NCI-H187 (cell line): ENCODE measurements at places on chromosomes 4 and X.

GRCh38 chrX:9578083-9578779, 113.4 kb downstream of the TBL1X start:
- no peak for DNase-seq

- DNase-seq = no peak
Observed at GRCh38 chr4:120703908-120704307, 218.6 kb downstream of the PRDM5 start.

DNA sequence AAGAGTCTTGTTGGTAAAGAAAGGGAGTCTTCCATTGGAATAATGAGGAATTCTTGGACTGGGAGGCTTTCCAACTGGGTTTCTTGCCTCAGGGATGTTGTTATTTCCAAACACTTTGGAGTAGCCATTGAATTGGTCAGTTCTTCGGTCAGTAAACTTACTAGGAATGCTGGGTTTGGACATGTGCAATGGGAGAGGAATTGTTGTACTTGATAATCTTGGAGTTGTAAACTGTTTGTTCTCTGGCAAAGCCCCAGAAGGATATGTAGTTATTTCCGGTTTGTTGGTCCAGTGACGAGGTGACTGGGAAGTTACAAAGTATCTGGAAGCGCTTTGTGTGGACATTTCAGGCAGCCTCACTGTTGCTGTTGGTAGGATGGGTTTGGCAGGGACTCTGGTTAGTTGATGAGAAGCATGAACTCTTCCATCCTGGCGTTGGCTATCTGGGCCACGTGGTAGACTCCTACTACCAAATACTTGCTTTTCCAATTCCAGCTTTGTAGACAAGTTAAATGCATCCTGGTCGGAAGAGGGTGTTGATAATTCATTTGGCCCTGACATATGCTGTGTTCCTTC, 25.9 kb downstream of the MXRA5 start:
- no peak for DNase-seq

DNA sequence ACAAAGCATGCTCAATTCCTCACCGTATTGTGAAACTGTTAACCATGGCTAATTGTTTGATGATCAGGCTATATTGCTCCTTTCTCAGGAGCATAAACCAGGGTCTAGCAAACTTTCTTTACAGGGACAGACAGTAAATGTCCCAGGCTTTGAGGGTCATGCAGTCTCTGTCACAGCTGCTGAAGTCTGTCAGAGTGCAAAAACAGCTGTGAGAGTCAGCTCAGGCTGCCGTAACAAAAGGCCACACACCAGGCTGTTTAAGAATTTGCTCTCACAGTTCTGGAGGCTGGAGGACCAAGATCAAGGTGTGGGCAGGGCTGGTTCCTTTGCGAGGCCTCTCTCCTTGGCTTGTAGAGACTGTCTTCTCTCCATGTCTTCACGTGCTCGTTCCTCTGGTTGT, 75.6 kb downstream of the GPR143 start:
- no peak for DNase-seq

DNA sequence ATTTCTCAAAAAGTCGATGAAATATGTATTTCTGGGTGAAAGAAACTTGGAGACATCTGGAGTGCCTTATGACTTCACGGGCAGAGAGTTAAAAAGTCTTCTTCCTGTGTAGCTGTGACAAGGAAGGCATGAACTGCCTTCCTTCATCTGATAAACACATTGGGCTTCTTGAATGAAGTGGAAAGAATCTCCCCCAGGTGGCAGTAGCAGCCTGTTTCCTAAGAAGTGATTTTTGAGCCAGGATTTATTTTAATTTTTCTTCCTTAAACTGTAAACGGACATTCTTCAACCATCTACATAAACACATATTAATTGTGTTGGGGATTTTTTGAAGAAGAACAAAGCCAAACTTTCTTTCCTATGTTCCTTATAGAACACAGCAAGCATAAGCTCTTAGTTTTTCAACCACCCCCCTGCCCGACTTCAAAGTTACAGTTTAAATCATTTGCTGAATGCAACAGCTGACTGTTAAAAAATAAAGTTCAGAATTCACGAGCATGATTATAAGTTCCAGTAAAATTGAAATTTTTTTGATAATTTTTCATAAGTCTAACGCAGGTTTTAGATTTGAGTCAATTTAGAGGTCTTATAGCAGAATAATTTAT, 980 bp upstream of the GIMD1 start:
- DNase-seq = no peak

DNA sequence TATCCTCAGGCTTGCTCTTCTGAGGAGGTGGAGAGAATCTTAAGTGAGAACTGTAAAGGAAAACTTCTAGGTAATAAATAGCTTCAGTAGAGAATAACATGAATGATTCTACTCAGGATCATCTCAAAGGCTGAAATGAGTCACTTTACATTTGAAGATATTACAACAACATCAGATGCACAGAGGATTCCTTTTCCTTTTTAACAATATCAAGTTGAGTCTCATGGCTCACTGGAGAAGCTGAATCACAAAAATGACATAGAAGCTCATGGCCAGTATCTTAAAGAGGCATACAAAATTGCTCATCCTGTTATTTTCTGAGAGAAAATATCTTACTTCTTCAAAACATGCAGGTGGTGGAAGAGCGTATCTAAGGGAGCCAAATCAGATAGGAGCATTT, 72.5 kb upstream of the EMCN start:
- no peak for DNase-seq

DNA sequence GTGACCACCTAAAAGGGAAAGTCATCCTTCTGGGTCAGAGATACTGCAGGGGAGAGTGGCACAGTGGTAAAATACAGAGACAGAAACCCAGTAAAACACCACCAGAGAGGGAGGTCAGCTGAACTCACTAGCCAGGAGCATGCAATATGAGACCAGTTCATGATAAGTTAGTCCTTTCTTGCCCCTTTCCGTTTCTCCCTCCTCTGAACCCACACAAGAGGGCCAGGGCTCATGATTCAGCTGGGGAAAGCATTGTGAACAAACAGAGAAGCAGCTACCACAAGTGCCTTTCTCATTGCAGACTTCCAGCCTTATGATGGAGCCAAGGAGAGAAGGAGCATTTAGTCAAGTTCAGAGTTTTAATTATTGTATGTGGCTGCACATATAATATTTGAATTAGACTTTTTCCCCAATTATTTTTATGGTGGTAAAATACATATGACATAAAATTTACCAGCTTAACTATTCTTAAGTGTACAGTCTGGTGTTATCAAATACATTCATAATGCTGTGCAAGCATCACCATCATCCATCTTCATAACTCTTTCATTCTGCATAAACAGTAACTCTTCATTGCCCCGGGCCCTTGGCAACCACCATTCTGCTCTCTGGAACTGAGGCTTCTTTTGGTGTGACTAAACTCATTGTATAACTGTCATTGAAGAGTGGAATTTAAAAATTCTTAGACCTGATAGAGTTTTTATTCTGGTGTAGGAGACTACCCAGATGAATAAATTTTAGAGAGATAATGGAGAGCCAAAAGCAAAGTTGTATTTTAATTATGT, 114.6 kb downstream of the DDIT4L start:
- DNase-seq = no peak

DNA sequence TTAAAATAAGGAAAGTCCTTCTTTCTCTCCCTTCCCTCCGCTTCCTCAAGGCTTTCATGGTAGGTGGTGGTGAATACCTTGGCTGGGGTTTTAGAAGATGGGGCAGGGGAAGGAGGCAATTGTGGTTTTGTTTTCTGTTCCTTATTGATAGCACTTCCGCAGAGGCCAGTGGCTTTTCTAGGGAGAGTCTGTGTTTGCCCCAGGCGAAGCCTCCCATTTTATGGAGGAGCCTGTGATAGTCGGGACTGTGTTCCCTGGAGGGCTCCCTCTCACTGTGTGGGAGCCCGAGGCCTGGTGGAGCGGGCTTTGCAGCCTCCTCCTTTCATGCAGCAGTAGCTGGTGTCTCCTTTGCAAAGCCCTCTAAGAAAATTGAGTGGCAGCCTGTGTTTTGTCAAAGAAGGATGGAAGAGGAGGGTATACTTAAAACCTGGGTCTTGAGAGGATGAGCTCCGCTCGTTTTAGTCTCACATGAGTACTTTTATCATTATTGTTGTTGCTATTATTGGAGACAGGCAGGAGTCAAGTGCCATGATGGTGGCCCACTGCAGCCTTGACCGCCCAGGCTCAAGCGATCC, 29.8 kb upstream of the STOX2 start:
- no peak for DNase-seq

DNA sequence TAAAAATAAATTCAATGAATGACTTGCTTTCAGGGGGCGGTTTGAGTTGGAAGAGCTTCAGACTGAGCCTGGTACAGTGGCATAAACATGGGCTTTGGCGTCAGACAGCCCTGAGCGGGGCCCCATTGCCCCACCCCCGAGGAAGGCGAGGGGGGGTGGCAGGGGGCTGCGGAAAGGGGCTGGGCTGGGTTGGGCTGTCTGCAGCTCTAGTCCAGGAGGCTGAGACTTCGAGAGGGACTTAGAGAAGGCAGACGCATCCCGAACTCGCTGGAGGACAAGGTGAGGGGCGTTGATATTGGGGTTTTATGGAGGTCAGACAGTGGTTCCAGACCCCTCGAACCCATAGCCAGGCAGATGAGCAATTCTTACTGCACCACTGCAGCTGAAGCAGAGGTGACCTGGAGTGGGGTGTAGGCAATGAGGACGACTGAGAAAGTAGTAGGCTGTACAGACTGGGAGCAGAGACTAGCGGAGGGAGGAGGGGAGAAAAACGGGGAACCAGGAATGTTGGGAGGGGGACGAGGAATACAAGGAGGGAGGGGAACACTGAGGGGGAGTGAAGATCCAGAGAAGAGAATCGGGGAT, at the start of gene MAGED2:
MAGED2 (plus strand) TSS at position 222 of the 585 bp plus-strand sequence. CDS start 1,587 bp downstream, outside the sequence.
- DNase-seq = no peak
